ENCODE measurements at places on chromosomes 5 and 9. TPM values are rescaled to one million over a fixed set of nuclear protein-coding genes. Genes with fewer than 3 reads are reported as not detected.

AHRR gene
- 25.8 TPM for total RNA-seq

NAIP gene
- total RNA-seq = 7.2 TPM

- no peak for DNase-seq
Observed at GRCh38 chr9:26562338-26562737, 330.3 kb downstream of the CAAP1 start.

FAM169A gene
- 2.6 TPM for total RNA-seq

GCNT4 gene
- total RNA-seq = 0.70 TPM

ANKDD1B gene
- 0.40 TPM for total RNA-seq

NXNL2 gene
- total RNA-seq = not detected
